ENCODE measurements at places on chromosomes 1 and 21. TPM values are rescaled to one million over a fixed set of nuclear protein-coding genes. Genes with fewer than 3 reads are reported as not detected.

DNA sequence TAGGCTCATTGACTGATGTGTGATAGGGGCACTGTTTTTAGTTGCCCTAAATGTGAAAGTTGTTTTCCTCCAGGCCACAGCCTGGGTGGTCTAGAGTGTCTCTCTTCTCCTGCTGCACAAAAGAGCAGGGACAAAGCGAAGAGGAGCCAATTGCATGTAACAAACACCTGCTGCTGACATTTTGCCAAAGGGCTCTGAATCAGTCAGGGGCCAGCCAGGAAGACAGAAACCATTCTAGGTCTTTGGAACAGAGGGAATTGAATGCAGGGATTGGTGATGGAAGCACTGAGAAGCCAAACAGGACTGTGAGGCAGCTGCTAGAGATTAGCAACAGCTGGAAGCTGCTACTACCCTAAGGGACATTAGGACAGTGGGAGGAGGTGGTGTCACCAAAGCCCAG lies 185.3 kb upstream of the POU3F1 start:
- DNase-seq: no peak

DNA sequence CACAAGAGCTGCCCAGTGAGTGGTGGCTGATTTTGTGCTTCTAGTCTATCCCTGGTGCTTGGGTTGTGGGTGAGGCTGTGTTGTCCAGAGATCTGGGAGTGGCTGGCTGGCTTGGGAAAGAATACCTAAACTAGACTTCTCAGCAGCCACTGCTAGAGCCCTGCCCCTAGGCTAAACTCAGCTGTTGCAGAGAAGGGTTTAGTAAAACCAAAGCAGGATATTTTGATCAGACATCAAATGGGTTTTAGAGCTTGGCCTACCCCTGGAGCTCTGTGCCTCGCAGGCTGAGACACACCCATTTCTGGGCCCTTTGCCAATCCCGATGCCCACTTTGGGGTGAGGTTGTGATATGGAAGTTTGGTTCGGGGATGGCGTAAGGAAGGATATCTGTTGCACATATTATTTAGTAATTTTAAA lies 88.5 kb downstream of the UCK2 start:
- DNase-seq: no peak

MCOLN3 gene
- total RNA-seq: 23.7 TPM

ADAM30 gene
- total RNA-seq: not detected

DNA sequence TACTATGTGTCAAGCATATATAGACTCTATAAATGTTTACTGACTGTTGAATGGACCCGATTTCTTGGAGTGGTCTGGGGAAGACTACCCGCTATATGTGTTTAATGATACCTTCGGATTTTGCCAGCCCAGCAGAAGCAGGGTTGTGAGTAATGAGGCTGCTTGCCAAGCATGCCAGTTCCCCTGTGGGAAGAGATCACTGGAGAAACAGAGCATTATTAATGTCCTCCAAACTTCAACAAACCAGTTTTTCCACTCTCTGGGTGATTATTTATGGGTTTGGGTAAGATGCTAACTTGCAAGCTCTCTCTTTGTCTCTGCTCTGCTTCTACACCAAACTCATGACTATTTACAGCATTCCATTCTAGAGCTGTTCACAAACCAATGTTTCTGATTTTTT lies 25.1 kb upstream of the PHGDH start:
- DNase-seq: no peak

GRCh38 chr1:175009532-175009931 lies 9.8 kb downstream of the CACYBP start:
- no peak for DNase-seq

AADACL3 gene
- total RNA-seq: not detected

- DNase-seq: no peak
These were observed 392.7 kb upstream of the LRRC7 start for GRCh38 chr1:69175053-69175452.

NUF2 gene
- total RNA-seq: 19.6 TPM

RAB25 gene
- 93.8 TPM for total RNA-seq

GRCh38 chr1:28745653-28746173 lies 9.0 kb downstream of the YTHDF2 start:
- DNase-seq: no peak

DNA sequence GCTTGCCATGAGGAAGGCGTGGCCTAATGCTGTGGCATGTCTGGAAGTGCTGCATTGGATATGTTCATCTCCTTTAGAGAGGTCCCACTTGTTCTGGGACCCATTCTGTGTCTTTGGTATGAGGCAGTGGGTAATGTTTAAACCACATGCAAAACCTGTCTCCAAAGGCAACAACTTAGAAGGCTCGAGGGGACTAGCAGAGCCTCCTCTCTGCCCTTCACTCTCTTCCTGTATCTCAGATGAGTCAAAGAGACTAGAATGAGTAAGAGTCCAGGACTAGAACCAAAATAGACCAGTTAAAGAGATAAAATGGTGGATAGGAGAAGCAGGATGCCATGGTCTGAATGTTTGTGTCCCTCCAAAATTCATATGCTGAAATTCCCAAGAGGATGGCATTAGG lies 220.8 kb upstream of the KIAA0040 start:
- no peak for DNase-seq

KCNQ4 gene
- total RNA-seq: 0.67 TPM

- no peak for DNase-seq
These were observed 11.3 kb upstream of the SLC1A7 start for GRCh38 chr1:53153752-53154151.

GRCh38 chr1:65229754-65230339 lies 79.5 kb upstream of the DNAJC6 start:
- DNase-seq: no peak

- DNase-seq: no peak
These were observed 3.7 kb downstream of the ADAMTS4 start for GRCh38 chr1:161195171-161195570.

GRCh38 chr1:171653796-171654195 lies 1.3 kb upstream of the MYOC start:
- DNase-seq: no peak

DDX20 gene
- 18.6 TPM for total RNA-seq

- no peak for DNase-seq
These were observed 108.8 kb upstream of the KCNK1 start for GRCh38 chr1:233505130-233505529.

HENMT1 gene
- 5.9 TPM for total RNA-seq

SAMD13 gene
- total RNA-seq: 10.4 TPM

DNA sequence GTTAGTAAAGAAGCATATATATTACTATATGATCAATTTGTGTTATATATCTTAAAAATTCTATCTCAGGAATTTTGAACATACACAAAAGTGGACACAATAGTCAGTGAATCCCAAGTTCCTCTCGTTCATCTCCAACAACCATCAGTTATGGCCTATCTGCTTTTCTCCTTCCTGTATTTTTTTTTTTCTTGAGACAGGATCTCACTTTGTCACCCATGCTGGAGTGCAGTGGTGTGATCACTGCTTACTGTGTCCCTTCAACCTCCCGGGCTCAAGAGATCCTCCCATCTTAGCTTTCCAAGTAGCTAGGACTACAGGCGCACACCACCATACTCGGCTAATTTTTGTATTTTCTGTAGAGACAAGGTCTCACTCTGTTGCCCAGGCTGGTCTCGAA lies 9.4 kb downstream of the SPEN start:
- no peak for DNase-seq

DNA sequence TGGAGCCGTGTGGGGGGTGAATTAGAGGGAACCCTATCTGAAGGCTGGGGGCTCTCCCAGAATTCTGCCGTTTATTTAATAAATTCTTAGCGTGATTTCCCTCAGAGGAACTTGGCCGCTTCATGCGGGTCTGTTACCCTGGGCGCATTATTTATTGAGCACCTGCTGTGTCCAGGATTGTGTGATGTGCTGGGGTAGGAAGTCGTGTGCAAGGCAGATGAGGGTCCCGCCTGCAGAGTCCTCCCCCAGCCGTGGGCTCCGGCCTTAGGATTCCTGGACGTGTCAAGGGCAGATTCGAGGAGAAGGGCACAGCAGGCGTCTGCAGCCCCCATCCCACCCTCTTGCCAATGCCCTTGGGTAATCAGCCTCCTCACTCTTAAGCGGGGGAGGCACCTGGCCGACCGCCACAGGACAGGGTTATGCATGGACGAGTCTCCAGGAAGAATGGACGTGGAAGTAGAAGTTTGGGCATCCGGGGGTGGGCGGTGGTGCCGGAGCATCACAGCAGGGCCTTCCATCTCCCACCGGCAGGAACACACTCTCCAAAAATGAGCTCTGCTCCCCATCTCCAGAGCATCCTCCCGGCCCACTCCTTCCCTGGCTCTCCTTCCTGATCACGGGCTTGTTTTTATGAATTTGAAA lies 233.3 kb upstream of the C1orf174 start:
- no peak for DNase-seq

CD52 gene
- total RNA-seq: 1.8 TPM

PEA15 gene
- 37.6 TPM for total RNA-seq

ENSA gene
- 169 TPM for total RNA-seq

GRCh38 chr21:42929969-42930368 lies 4.5 kb upstream of the ERVH48-1 start:
- no peak for DNase-seq

- no peak for DNase-seq
These were observed 914 bp downstream of the ZNF326 start for GRCh38 chr1:89995598-89996449.

DNA sequence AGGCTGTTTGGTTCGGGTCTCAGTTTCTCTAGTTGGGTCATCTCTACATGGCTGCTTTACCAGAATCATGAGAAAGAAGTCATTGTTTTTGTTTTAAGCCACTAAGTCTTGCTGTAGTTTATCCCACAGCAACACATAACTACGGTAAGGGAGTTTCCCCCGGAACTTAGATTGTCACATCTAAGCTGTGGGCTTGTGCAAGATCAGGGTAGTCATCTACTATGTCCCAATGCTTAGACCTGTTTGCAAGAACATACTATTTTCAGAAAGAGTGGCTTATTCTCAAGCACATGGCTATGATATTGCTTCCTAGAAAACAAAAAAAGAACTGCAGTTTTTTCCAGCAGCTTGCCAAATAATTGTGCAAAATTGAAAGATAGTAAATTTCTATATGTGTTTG lies 18.0 kb upstream of the OLIG2 start:
- DNase-seq: no peak

DNA sequence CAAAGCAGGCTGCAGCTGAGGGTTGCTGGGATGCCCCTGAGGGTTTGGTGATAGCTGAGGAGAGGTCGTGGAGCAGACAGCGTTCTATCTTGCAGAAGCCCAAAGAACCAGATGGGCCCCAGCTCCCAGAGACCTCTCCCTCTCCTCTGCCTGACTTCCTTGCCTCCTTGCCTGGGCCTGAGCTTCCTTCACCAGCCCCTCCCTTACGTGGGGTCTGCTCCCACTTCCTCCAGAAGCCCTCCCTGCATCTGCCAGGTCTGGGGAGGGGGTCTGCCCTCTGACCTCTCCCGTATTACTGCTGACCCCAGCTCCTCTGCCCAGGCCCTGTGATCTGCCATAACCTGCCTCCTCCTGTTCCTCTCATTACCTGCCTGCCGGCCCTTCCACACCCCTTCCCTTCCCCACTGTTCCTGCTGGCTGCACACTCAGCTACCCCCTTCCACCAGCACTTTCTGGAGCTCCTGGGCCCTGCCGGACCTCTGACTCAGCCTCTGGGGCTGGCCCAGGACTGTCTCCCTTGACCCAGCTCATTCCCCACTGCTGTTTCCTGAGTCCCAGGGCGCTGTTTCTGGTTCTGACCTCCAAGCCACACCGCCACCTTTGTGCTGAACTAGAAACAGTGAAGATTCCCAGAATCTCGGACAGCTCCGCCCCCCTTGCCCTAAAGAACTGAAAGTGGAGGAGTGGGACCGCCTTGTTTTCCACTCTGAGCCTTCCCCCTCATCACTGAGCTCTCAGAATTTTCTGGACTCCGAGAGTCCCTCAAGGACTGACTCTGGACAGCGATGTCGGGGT lies 237.7 kb upstream of the C1orf174 start:
- DNase-seq: no peak

SELL gene
- total RNA-seq: 0.69 TPM

GRCh38 chr21:44299085-44299457 lies 782 bp upstream of the PFKL start:
- DNase-seq: no peak

F5 gene
- 2.9 TPM for total RNA-seq

- no peak for DNase-seq
These were observed at the start of gene KLHDC8A for GRCh38 chr1:205356440-205357139. Gene KLHDC8A, minus strand, starts transcription at chr1:205356922. Its CDS starts 13,318 bp downstream, at chr1:205343604.

GRCh38 chr1:168560370-168560769 lies 16.0 kb upstream of the XCL1 start:
- DNase-seq: no peak

DNA sequence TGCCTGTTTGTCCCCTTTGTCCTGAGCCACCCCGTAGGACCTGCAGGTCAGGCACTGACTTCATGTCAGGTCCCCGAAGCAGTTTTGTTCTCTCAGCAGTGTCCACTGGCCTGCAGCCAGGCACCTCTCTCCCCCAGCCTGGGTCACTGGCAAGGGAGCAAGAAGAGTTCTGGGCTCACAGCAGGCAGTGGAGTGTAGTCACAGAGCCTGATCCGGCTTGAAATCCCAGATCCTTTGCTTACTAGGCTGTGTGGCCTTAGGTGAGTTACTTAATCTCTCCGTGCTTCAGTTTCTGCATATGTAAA lies 34.2 kb downstream of the L1TD1 start:
- DNase-seq: no peak

DNA sequence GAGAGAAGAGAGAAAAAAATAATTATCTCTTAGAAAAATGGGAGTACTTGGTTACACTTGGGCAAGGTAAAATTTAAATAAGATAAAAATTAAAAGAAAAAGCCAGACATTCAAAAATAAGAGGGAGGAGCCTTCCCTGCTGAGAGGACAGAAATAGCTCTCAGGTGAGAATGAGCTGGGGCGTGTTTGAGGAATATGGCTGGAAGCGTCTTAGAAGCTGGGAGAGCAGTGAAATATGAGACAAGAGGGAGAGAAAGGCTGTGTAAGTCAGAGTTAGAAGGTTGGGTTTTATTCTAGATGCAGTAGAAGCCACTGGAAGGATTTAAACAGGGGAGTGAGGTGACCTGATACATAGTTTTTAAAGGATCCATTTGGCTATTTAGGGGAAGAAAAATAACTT lies 154.2 kb upstream of the L1TD1 start:
- DNase-seq: no peak

GRCh38 chr1:52334906-52335528 lies 31.0 kb downstream of the CC2D1B start:
- no peak for DNase-seq

BARHL2 gene
- total RNA-seq: not detected

DNA sequence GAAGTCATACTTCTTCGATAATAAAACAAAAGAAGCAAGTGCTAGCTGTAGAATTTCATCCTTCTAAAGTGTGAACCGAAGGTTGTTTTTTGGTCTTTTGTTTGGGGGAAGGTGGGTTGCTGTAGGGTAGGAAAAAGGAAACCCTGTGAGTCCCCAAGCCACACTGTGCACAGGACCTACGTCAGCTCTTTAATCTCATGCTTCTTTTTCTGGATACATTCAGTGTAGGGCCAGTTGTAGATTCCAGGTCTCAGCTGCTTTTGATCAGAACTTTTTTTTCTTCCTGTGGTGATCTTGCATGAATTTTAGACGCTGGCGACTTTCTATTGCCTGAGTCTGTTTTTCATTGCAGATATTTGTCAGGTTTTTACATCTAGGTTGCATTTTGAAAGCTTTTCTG lies 40.2 kb downstream of the BCL9 start:
- no peak for DNase-seq

GRCh38 chr1:200610846-200611245 lies 9.7 kb downstream of the KIF14 start:
- DNase-seq: no peak

All from progenitor cell of endocrine pancreas (in vitro differentiated cells).